Memory B cell (primary cell): ENCODE measurements at places on chromosomes 13 and 19.

GRCh38 chr19:7515110-7515644, 726 bp upstream of the ZNF358 start:
- DNase-seq: no peak

GRCh38 chr19:3722443-3723109, 14.4 kb downstream of the TJP3 start:
- no peak for DNase-seq

- DNase-seq: no peak
These were observed 10.5 kb downstream of the LAMP1 start for GRCh38 chr13:113307491-113307890.

GRCh38 chr19:5698635-5699422, 8.7 kb downstream of the RPL36 start:
- no peak for DNase-seq

- peak; percentile 77 for DNase-seq
These were observed 337 bp upstream of the FXYD7 start for GRCh38 chr19:35142606-35143230.

DNA sequence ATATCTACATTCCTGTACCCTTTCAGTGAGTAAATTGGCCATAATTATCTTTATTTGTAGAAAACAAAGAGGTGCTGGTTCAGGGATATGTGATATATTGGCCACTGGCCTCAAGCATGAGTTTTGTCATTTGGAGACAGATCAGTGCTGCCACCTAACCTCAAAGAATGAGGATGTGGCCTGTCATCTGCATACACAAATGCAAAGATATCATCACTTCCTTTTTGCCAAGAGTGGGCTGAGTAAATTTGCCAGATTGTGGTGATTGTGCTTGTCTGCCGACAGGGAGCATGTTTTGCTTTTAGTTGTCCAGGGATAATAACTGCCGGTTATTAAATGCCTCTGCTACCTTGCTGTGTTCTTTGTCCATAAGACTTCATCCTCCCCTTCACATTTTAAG, 44.2 kb downstream of the WASF3 start:
- DNase-seq: no peak

GRCh38 chr13:82070416-82070815, 1729.5 kb upstream of the SPRY2 start:
- DNase-seq: no peak

GRCh38 chr19:49428547-49429451, 3.6 kb downstream of the GFY start:
- no peak for DNase-seq

DNA sequence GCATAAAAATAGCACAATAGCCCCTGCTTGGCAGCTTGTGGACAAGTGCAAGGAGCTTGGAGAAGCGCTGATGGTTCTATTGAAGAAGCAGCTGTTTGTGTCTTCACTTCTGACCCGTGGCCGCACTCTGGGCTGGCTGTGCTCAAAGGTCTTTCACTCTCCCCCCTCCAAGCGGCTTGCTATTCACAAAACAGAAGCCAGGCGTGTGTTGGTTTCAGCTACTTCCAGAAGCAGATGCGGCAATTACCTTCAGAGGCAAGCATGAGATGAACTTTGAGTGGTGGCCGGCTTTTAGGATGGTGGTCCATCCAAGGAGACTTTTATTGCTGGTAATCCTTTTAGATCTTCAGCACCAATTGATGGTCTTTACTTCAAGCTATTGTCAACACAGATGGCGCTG, 188.5 kb upstream of the ARGLU1 start:
- DNase-seq: no peak

DNA sequence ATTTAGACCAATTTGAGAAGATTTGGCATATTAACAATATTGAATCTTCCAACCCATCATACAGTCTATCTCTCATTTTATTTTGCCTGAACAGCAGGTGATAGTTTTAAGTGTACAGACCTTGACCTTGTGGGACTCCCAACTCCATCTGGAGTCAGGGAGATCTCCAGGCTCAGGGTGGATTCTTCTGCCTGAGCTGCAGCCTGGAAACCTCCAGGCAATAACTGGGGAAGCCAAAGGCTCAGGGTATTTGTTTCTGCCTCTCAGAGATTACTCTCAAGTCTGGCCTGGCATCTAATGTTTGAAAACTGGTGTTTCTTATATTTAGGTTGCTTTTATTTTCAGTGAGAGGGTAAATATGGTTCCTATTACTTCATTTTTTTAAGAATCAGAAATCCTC, 102.1 kb upstream of the C1QTNF9B start:
- no peak for DNase-seq

- no peak for DNase-seq
These were observed 343.9 kb downstream of the PCDH9 start for GRCh38 chr13:66886264-66886663.

GRCh38 chr19:6457958-6458694, 1.5 kb downstream of the SLC25A23 start:
- DNase-seq: peak; percentile 26

DNA sequence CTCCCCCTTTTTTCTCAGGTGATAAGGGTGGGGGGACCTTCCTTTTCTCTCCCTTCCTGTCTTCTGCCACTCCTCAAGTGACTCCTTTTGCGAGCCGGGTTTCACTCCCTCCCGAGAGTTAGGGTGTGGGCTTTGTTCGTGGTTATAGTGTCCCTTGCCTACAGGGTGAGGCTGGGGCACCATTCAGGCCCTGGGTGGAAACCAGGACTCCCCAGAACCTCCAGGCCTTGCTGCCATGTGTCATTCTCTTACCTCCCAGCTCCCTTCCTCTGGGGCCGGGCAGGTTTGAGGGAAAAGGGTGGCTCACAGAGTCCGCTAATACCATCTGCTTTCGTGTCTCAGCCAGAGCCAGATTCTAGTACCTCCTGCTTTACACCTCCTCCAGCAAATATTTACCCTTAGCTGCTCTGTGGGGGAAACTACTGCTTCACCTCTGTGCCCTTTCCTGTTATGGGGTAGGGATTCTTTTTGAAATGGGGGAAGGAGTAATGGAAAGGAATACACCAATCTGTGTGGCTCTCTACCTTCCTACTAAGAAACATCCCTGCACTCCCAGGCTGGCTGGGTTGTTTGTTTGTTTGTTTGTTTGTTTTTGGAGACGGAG, 2.8 kb downstream of the ACTN4 start:
- DNase-seq: no peak

- DNase-seq: no peak
These were observed 1.5 kb upstream of the TUBB4A start for GRCh38 chr19:6503407-6504201.

- no peak for DNase-seq
These were observed 1276.8 kb downstream of the OLFM4 start for GRCh38 chr13:54305377-54305776.

- DNase-seq: no peak
These were observed 47.5 kb upstream of the ZNF43 start for GRCh38 chr19:21883516-21883915.

GRCh38 chr13:106153041-106153440, 382.4 kb downstream of the EFNB2 start:
- DNase-seq: no peak

DNA sequence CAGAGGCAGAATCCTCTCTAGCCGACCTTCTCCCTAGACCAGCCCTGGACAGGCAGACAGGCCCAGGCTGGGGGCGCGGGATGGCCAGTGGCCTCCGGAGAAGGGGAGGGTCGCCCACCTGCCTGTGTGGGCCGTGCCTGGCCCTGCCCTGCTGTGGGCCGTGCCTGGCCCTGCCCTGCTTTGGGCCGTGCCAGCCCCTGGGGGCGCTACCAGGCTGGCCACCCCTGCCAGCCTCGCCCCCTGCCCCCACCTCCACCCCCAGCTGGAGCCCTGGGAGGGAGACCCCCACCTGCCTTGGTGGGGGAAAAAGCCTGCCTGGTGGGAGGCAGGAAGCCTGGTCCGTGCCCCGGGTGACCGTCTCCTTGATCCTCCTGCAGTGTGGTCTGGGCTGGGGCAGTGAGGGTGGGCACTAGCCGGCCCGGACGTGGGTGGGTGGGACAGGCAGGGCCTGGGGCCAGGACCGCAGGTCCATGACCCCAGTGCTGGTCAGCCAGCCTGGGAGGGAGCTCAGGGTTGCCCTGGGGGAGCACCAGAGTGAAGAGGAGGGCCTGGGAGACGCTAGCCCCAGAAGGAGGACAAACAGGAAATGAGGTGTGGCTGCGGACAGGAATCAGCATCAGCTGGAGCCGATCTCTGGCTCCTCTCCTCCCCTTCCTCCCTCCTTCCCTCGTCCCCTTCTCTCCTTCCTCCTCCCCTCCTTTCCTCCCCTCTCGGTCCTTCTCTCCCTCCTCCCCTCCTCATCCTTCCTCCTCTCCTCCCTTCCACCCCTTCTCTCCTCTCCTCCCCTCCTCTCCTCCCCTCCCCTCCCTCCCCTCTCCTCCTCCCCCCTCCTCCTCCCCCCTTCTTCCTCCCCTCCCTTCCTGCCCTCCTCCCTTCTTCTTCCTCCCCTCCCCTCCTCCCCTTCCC, 5.1 kb upstream of the MKNK2 start:
- no peak for DNase-seq

- no peak for DNase-seq
These were observed 7.6 kb downstream of the SIGLECL1 start for GRCh38 chr19:51258165-51259160.

DNA sequence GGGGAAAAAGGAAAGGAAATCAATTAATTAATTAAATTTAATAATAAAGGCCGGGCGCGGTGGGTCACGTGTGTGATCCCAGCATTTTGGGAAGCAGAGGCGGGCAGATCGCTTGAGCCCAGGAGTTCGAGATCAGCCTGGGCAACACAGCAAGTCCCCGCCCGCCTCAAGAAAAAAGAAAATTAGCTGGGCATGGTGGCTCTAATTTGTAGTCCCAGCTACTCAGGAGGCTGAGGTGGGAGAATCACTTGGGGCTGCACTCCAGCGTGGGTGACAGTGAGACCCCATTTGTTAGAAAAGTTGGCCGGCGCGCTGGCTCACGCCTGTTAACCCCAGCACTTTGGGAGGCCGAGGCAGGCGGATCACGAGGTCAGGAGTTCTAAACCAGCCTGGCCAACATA, 733 bp upstream of the CD320 start:
- DNase-seq: no peak

- peak; percentile 23 for DNase-seq
These were observed 15.5 kb downstream of the TEX101 start for GRCh38 chr19:43430142-43430710.

GRCh38 chr19:50058425-50058824, 32.6 kb downstream of the ZNF473 start:
- no peak for DNase-seq

DNA sequence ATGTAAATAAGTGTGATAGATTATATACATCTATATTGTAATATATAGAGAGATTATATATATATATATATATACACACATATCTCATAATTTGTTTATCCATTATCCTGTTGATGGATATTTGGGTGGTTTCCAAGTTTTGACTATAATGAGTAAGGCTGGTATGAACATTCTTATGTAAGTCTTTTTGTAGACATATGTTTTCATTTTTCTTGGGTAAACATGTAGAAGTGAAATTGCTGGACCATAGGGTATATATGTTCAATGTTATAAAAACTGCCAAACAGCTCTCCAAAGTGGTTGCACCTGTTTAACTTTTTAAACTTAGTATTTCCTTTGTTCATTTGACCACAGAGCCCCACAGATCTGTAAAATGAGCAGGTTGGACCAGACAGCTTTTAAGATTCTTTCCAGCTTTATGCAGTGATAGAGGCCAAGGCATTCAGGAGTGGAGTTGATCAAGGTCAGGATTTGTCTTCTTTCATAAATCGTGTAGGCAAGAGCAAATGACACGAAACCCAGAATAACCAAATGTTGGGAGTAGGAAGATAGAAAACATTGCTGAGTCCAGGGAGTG, 21.7 kb upstream of the KATNAL1 start:
- DNase-seq: no peak

DNA sequence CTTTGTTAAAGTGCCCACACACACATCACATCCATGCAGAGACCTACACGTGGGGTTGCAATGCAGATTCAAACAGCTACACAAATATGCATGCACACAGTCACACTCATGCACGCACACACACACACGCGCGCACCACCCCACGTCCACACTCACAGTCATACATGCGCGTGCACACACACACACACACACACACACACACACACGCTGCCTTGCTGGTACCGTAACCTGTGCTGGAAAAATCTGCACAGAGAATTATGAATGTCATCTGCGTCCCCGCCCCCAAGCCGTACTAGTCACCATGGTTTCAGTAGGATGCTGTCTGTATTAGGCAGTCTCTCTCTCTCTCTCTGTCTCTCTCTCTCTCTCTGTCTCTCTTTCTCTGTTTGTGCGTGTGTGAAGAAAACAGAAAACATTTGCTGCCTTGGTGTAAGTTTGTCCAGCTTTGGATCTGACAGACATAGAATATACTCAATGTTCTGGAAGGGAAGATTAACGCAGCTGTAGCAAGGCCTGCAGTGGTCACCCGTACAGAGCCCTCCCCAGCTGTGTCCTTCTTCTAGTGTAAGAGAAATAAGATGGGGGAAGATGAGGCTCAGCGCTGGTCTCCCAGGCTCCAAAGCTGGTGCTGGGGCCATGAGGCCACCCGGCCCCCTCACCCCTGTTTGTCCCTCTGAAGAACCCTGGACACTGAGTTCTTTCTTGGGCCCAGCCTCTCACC, 26.4 kb upstream of the DPP9 start:
- DNase-seq: no peak

GRCh38 chr13:76928456-76928855, 19.9 kb upstream of the ACOD1 start:
- DNase-seq: no peak

- DNase-seq: peak; percentile 23
These were observed 16.8 kb downstream of the MBD3L2B start for GRCh38 chr19:7004313-7004931.

DNA sequence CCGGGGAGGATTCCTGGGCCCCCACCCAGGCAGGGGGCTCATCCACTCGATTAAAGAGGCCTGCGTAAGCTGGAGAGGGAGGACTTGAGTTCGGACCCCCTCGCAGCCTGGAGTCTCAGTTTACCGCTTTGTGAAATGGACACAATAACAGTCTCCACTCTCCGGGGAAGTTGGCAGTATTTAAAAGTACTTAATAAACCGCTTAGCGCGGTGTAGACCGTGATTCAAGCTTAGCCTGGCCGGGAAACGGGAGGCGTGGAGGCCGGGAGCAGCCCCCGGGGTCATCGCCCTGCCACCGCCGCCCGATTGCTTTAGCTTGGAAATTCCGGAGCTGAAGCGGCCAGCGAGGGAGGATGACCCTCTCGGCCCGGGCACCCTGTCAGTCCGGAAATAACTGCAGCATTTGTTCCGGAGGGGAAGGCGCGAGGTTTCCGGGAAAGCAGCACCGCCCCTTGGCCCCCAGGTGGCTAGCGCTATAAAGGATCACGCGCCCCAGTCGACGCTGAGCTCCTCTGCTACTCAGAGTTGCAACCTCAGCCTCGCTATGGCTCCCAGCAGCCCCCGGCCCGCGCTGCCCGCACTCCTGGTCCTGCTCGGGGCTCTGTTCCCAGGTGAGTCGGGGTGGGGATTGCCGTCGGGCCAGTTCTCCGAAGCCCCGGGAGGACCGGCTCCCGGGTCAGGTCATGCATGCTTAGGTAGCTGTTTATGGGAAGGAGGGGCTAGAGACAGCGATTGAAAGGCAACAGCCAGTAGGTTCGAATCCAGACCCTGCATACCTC, at the start of gene ICAM1:
TSS of gene ICAM1 (plus strand) at position 505 of the 779 bp plus-strand sequence. CDS start at position 545, 40 bp downstream.
- peak; percentile 72 for DNase-seq
